ENCODE measurements at places on chromosomes 13 and 19.

DNA sequence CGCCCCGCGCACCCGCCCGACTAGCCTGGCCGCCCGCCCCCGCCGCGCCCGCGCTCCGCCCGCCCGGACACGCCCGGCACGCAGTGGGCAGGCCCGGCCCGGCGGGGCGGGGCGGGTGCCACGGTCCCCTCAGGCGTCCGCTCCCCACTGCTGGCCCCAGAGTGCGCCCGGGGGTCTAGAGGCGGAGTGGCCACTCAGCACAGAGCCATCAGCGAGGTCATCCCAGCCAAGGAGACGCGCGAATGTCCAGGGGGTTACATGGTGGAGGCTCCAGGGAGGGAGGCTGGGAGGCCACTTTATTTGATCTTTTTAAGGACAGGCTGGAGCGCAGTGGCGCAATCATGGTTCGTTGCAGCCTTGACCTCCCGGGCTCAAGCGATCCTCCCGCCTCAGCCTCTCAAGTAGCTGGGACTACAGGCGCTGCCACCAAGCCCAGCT is 236 bp upstream of the TINCR start:
- no peak for DNase-seq

DNA sequence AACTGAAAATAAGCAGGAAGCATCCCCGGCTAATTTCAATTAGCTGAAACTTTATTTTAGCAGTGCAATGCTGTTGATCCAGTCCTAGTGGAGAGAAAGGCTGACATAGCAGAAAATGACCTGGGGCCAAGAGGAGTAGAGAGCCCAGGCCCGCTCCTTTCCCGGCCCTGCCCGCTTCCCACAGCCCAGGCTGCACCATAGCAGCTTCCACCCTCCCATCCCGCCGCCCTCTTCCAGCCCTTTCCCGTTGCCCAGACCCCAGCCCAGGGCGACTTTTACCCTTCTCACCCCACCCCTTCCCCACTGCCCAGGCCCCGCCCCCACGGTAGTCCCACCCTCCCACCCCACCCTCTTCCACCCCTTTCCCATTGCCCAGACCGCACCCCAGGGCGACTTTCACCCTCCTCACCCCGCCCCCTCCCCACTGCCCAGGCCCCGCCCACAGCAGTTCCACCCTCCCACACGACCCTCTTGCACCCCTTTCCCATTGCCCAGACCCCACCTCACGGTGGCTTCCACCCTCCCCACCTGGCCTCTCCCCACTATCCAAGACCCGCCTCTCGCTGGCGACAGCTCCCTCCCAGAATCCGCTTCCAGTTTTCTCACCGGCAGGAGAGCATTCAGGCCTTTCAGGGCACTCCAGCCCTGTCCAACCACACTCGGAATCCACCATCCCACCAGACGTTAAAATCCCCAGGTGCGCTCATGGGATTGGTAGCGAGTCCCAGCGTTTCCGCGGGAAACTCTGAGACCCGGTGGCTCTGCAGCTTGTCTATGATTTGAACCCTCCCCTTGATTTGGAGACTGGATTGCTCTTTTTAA is 8.3 kb downstream of the ZNF160 start:
- DNase-seq, result no peak

DNA sequence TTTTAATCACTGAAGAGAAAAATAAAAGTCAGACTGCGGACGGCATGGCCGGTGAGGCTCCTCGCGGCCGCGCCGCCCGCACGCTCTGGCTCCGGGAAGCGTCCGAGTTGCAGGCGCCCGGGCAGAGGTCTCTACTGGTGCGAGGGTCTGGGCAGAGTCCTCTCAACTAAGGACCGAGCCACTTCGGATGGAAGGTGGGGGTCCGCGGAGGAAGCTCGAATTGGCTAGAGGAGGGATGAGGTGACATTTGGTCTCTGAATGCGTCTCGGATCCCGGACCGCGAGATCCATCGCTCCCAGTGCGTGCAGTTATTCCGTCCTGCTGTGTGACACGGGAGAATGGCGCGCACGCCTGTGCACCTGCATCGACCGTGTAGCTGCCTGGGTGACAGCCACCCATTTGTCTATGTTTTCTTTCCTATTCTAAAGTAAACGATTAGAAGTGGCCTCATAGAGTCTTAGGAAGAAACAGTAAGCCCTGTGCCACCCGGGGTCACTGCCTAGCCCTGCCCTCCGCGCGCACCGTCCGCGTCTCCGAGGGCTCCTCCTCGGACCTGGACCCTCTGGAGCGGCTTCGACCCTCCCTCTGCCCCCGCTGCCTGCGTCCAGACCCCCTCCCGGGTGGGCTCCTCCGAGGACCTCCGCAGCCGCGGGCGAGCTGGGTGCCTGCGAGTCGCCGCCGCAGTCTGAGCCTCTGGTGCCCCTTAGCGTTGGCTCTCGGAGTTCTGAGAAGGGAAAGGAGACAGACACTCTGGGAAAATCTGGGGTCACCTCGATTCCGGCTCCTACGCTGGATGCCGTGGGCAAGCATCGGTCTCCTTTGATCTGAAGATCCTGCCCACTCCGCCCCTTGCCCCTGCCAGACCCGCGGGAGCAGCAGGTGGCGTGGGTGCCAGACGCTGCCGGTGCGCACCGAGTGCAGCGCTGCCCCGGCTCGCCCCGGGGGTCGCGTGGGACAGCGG is 347.4 kb downstream of the LIG4 start:
- no peak for DNase-seq

DNA sequence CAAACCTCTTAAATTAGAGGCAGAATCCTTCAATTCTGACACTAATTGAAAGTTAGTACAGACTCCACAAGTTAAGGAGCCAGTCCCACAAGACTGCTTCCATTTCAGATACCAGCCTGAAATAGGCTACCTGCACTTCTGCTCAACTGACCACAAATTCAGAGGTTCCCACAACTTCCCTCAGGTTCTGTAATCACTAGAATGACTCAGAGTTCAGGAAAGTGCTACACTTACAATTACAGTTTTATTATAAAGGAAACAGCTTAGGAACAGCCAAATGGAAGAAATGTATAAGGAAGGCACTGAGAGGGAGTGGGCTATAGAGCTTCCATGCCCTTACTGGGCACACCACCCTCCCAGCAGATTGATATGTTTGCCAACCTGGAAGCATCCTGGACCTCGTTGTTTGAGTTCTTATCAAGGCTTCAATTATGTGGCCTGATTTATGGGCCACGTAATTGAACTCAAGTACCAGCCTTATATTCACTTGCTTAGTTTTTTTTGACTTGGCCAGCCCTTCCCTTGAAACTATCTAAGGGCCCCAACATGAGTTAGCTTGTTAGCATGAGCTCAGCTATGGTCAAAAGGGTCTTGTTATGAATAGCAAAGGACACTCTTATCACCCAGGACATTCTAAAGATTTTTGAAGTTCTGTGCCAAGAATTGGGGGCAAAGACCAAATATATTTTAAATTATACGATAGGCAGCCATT is 25.9 kb downstream of the NBEA start:
- DNase-seq, result no peak

GRCh38 chr19:7358102-7358597 is 9.4 kb downstream of the ARHGEF18 start:
- DNase-seq, result no peak

DNA sequence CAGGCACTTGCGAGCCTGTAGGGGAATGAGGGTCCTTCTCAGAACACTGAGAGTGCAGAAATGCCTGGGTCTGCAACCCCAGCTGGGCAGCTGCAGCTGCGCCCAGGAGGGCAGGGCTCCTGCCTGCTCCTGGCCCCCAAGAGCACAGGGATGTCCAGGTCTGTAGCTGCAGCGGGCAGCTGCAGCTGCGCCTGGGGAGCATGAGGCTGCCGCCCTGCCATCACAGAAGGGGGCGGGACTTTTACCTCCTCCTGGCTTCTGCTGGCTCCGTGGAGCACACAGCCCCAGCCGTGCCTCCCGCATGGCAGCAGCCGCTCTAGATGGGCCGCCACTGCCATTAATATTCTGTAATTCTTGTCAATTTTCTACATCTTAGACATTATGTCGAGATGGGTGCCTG is 17.8 kb downstream of the CPB2 start:
- no peak for DNase-seq

DNA sequence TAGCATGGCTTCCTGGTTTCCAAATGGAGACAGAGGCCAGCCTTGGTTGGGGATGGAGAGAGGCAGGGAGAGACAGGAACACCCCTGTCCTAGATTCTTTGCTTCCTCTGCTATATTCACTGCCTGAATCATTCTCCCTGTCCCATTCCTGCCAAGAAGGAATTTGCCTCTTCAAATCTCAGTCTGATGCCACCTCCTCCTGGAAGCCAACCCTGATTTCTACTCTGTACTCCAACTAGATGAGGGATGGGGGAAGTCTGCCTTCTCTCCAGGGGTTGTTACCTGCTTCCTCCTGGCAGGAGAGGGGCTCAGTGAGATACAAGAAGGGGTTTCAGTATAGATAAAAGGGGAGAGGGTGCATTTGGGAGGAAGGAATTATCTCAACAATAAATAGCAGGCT is 1.3 kb upstream of the ACTL9 start:
- DNase-seq, result no peak

DNA sequence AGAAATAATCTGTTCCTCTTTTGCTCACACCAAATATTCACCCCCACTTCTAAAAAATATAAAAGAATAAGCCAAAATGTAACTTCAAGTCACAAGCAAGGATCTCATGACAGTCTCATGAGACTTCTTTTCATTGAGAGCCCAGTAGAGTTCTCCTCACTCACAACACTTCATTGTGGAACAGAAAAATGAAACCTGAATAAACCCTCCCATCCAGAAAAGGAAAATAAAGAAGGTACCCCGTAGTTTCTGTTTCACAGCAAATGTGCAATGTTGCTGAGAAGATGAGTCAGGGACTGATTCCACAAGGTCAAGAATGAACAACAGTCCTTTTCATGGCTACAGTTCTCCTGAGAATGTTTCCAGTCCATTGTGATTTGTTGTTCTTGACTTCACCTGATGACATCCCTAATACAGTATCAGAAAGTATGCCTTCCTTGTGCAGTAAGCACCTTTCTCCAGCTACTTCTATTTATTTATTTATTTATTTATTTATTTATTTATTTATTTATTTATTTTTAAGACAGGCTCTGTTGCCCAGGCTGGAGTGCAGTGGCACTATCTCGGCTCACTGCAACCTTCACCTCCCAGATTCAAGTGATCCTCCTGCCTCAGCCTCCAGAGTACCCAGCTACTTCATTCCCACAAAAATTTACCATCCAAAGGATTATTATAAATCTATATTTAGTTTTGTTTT is 6.4 kb upstream of the ZNF841 start:
- no peak for DNase-seq

DNA sequence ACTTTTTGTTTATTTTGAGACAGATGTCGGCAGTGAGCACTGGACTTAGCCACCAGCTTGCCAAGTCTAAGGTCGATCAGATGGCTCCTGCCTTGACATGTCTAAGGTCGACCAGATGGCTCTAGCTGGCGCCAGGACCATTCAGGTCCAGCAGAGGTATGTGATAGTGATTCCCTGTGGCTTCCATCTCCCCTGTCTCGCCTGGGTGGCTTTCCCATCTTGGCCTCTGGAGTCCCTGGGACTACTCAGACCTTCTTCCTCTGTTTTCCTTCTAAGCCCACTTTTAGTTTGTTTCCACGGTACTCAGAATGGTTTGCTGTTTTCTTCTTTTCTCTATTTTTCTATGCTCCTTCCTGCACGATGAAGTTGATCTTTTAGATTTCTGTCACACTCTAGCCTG is 1435.7 kb downstream of the UQCRFS1 start:
- DNase-seq, result no peak

DNA sequence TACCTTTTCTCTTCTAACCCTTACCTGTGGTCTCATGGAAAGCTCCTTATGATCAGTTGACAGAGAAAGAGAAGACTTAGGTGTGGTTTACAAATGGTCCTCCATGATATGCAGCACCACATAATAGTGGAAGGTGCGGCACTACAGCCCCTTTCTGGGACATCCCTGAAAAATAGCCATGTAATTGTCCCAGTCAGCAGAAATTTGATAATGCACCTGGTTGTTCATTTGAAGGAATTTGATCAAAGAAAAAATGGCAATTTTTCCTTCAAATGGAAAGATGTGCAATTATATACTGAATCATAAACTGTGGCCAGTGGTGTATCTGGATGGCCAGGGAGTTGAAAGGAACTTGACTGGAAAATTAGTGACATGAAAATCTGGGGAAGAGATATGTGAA is 293.6 kb upstream of the PCDH20 start:
- DNase-seq, result no peak

GRCh38 chr13:19782049-19782726 is 557 bp downstream of the PSPC1 start:
- peak; percentile 63 for DNase-seq

DNA sequence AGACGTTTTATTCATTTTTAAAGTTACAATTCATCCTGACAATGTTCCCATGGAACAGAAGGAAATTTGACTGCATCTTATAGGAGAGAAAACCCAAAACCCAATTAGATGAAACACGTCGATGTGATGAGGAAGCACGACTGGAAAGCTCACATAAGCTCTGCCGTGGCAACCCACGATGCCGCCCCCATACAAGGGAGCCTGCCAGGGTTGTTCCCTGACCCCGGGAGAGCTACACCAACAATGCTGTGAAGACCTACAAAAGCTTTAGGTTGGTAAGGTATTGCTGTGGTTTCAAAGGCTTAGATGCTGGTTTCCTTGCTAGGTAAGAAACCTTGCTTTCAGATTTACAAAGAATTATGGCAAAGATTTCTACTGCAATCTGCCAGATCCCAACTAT is 393.1 kb downstream of the KLF12 start:
- no peak for DNase-seq

DNA sequence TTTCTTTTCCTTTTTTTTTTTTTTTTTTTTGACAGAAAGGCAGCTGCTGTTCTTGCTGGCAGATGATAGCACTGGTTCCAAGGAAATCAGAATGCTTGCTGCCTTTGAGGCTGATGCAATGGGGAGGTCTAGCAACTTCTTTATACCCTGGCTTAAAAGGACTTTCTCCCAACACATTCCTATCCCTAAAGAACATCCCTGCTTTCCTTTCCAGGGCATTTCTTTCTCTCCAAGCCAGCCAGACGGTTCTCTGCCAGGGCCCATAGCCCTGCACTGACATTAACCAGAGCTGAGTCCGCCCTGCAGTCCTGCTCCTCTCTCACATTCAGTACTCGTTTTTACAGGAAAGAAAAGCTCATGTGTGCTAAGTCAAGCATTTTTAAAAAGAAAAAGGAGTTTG is 133.9 kb upstream of the WASF3 start:
- DNase-seq, result no peak

- DNase-seq, result peak; percentile 65
These were observed 5.3 kb downstream of the RNASEH2B start for GRCh38 chr13:50914848-50915247.

DNA sequence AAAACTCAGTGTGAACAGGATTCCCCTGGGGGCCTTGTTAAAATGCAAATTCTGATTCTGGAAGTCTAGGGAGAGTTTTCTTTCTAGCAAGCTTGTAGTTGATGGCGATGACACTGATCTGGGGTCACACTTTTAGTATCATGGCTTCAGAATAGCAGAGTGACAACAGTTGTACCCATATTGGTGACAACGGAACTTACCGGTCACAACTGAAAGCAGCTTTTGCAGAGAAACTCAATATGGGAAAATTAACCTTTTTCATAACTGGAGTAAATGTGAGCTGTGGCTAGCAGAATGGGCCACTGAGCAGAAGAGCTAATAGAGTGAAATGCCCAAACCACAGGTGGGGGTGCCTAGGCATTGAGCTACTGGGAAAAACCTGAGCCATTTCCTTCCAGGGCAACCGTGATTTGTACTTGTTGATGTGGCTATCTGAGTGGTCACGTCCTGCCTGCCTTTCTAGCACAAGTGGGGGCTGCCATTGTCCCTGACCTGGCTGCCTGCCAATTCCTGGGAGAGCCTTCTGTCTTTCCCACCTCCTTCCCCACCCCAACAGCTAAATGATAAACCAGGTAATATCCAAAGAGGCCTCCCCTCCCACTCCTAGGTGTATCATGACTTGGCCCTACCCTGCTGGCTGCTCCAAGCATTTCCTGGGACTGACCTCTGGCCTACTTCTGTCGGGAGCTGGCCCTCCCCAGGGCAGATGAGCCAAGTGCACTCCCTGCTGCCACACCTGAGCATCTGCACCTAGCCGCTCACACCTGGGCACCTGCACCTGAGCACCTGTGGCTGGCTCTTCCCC is 1.7 kb upstream of the SLC10A2 start:
- no peak for DNase-seq
